ENCODE measurements at places on chromosomes 1 and 21.

DNA sequence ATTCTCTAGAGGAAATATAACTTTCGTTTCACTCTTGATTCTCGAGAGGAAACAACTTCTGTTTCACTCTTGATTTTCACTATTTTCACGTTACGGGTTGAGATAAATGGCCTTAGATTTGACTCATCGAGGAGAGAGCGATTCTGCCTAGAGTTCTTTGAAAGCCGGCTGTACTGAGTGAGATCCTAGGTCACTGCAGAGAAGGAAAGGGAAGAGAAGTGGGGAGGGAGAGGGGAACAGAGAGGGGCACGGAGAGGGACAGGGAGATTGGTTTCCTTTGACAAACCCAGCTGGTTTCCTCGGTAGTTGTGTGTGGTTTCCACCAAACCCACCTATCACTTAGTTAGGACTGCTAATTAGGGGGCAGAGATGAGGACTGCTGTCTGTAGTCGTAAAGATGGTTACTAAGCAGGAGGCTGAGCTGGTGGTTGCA, 21.6 kb upstream of the GPR137B start:
- no peak for DNase-seq

- DNase-seq: no peak
Measured at GRCh38 chr21:25491267-25491666, 116.0 kb downstream of the MRPL39 start.

- no peak for DNase-seq
Measured at GRCh38 chr1:170576980-170577379, 45.0 kb downstream of the GORAB start.

DNA sequence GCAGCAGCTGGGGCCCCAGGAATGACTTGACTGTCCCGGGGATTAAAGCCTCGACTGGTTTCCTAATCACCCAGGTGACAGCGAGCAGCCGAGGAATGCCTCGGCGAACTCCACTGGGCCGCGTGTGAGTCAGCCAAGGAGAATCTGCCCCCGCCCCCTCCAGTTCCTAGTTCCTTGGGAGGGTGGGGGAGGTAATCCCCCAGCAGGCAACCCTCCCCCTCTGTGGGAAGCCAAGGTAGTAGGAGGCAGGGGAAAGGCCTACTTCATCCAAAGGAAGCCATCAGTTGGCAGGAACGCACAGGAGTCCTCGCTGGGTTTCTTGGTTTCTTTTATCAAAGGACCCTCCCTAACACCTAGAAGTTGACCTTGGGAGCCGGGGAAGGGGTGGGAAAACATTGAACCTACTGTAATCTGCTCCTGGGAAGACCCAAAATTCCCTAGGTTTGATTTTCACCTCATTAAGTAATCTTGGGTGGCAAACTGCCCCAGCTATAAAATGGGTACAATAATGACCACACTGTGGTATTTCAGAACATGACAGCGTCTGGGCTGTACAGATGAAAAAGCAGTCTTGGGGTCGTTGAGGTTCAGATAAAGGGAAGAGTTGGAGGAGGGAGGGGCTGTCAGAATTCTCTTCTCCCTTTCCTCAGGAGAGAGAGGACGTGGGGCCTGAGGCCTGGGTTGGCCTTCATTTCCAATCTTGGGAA, 1.4 kb downstream of the TENT5B start:
- DNase-seq: no peak

DNA sequence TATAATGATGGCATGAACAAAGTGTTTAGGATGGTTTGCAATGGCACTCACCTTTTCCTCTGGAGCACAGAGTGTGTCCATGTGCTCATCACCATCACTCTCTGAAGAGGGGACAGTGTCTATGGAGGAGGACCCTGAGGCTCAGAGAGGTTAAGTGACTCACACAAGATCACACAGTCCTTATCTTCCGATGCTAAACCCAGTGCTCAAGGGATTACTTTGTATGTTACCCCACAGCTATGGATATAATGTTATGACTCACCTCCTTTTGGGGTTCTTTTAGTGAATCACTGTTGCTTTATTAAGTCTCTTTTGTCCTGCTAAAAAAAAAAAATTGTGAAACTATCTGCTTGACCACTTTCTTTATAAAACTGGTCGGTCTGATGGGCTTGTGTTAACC, 67.6 kb downstream of the TENT5C start:
- no peak for DNase-seq
